ENCODE measurements at places on chromosomes 13 and 19.

- no peak overlapping the region for H3K4me3 ChIP-seq
- no peaks in the 10 kb centered on the region for H3K4me1 ChIP-seq
- no peaks in the 10 kb centered on the region for H3K27me3 ChIP-seq
- H3K27ac ChIP-seq = no peak overlapping the region
- no peaks in the 10 kb centered on the region for H3K36me3 ChIP-seq
Measured at GRCh38 chr13:91203430-91203829, 144.1 kb upstream of the MIR17HG start.

- DNase-seq = no peak
- H3K27ac ChIP-seq = peak overlapping the region; percentile 66
- no peaks in the 10 kb centered on the region for H3K36me3 ChIP-seq
- peaks cover 49% of the 10 kb centered on the region for H3K4me1 ChIP-seq
- no peaks in the 10 kb centered on the region for H3K27me3 ChIP-seq
Measured at GRCh38 chr19:49954092-49954829, 6.7 kb downstream of the SIGLEC11 start.

GRCh38 chr19:4897146-4897545 is 5.5 kb downstream of the ARRDC5 start:
- peaks cover 52% of the 10 kb centered on the region for H3K4me1 ChIP-seq
- H3K27me3 ChIP-seq = no peaks in the 10 kb centered on the region
- peaks cover 6% of the 10 kb centered on the region for H3K36me3 ChIP-seq
- no peak overlapping the region for H3K27ac ChIP-seq
- no peak overlapping the region for H3K4me3 ChIP-seq

DNA sequence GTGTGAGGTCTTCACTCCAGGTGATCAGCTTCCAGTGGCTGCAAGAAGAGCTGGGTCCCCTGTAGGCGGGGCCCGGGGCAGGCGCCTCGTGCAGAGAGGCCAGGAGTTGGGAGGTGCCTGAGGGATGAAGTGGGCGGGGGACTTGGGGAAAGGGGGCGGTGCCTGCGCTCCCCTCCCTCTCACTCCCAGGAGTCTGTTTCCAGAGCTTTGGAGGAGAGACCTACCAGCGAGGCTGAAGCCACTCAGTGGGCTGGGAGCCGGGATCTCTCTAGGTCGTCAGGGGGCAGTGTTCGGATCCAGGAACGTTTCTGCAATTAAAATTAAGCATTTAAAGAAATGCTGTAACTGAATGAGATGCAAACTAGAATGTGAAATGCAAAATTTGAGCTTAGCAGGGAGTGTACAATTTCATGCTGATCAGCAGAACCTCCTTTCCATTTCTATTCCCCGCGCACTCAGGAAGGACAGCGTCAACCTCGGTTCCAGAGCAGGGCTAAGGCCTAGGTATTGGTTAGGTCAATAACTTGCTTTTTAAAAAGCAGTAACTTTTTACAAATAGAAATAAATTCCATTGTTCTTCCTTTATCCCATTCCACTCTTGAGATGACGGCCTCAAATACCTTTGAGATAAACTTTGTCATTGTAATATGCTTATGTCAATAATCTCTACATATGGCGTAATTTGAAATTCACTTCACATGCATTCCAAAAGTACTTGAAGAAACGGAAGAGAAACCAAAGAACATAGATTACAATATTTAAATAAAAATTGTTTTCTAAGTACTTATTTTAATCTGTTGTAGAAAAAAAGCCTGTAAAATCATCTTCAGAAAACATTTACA is 11.6 kb downstream of the ZNF160 start:
- no peaks in the 10 kb centered on the region for H3K27me3 ChIP-seq
- peaks cover 44% of the 10 kb centered on the region for H3K36me3 ChIP-seq
- no peaks in the 10 kb centered on the region for H3K4me1 ChIP-seq

GRCh38 chr13:43054803-43055802 is 31.7 kb downstream of the DNAJC15 start:
- H3K4me3 ChIP-seq = peak overlapping the region; percentile 92
- no peak for DNase-seq
- peaks cover 46% of the 10 kb centered on the region for H3K4me1 ChIP-seq

GRCh38 chr19:9584073-9584833 is at the start of gene ZNF121:
ZNF121 (minus strand) TSS chr19:9584504; CDS start chr19:9568097, 16,407 bp downstream.
- peak; percentile 78 for DNase-seq
- peak within 1 kb of the TSS; percentile 84 for H3K27ac ChIP-seq
- H3K4me1 ChIP-seq = peaks cover 10% of the 10 kb centered on the region
- peak within 1 kb of the TSS; percentile 95 for H3K4me3 ChIP-seq
- peaks cover 32% of the 10 kb centered on the region for H3K36me3 ChIP-seq
- no peaks in the 10 kb centered on the region for H3K27me3 ChIP-seq

- no peak overlapping the region for H3K4me3 ChIP-seq
- no peaks in the 10 kb centered on the region for H3K27me3 ChIP-seq
- H3K4me1 ChIP-seq = no peaks in the 10 kb centered on the region
- DNase-seq = no peak
Measured at GRCh38 chr19:21264891-21265290, 64.3 kb downstream of the ZNF708 start.

- no peaks in the 10 kb centered on the region for H3K36me3 ChIP-seq
- no peak overlapping the region for H3K27ac ChIP-seq
- H3K4me3 ChIP-seq = no peak overlapping the region
Measured at GRCh38 chr13:79722885-79723445, 242.0 kb downstream of the NDFIP2 start.

- DNase-seq = no peak
- no peak overlapping the region for H3K27ac ChIP-seq
- H3K36me3 ChIP-seq = no peaks in the 10 kb centered on the region
- H3K4me1 ChIP-seq = no peaks in the 10 kb centered on the region
- no peak overlapping the region for H3K4me3 ChIP-seq
Measured at GRCh38 chr13:97934590-97934989, 18.9 kb upstream of the IPO5 start.

DNA sequence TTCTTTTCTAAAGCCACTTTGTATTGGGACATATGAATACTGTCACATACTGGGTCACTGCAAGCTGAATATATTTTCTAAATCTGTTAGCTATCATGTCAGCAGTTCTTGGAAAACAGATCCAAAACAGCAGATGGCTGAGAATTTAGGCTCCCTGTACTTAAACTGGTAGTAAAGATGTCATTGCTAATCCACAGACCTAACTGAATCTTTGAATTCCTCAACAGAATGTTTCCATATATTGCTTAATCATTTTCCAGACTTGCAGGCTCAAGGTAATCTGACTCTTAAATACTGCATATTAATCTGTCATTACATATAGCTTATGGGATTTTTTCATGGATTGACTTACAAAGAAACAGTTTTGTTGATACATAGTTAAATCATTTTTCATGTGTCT is 639.0 kb upstream of the KLHL1 start:
- H3K4me1 ChIP-seq = no peaks in the 10 kb centered on the region
- H3K36me3 ChIP-seq = no peaks in the 10 kb centered on the region
- H3K27me3 ChIP-seq = no peaks in the 10 kb centered on the region
- DNase-seq = no peak
- no peak overlapping the region for H3K27ac ChIP-seq

- H3K27me3 ChIP-seq = no peaks in the 10 kb centered on the region
- peaks cover 5% of the 10 kb centered on the region for H3K36me3 ChIP-seq
- peak overlapping the region; percentile 99 for H3K4me3 ChIP-seq
- peak; percentile 39 for DNase-seq
- peaks cover 65% of the 10 kb centered on the region for H3K4me1 ChIP-seq
- H3K27ac ChIP-seq = peak overlapping the region; percentile 86
Measured at GRCh38 chr19:47228168-47228936, 2.6 kb downstream of the BBC3 start.

All from CD14-positive monocyte (primary cell).